Upper lobe of left lung (tissue), 6 donors: ENCODE measurements at places on chromosomes 5 and 9. TPM values are rescaled to one million over a fixed set of nuclear protein-coding genes. Genes with fewer than 3 reads are reported as not detected.

The TRMT10B gene
- 11.2 TPM for total RNA-seq

The PCDHB3 gene
- 1.4 TPM for total RNA-seq

The FAM81B gene
- total RNA-seq, result 3.7 TPM

The LECT2 gene
- total RNA-seq, result not detected

The CHD1 gene
- total RNA-seq, result 95.5 TPM

The INSL6 gene
- not detected for total RNA-seq

The C5 gene
- total RNA-seq, result 12.4 TPM

The CYSRT1 gene
- total RNA-seq, result 0.20 TPM

The DOCK8 gene
- 77.9 TPM for total RNA-seq

The CXCL14 gene
- 0.15 TPM for total RNA-seq

The PCDHGB2 gene
- 2.9 TPM for total RNA-seq

The GMCL2 gene
- total RNA-seq, result not detected

The GGTA1 gene
- 6.3 TPM for total RNA-seq

The EGFL7 gene
- total RNA-seq, result 161 TPM

The RANBP17 gene
- total RNA-seq, result 20.2 TPM

The WDR38 gene
- 23.1 TPM for total RNA-seq

The LRRC26 gene
- total RNA-seq, result 0.46 TPM

The PCDHGC4 gene
- 1.1 TPM for total RNA-seq

The SLC46A2 gene
- total RNA-seq, result 23.6 TPM

The ZFP2 gene
- 0.91 TPM for total RNA-seq

The UGT3A1 gene
- not detected for total RNA-seq

The TRIM7 gene
- 3.1 TPM for total RNA-seq

The TMEM215 gene
- total RNA-seq, result not detected

The GZMA gene
- 6.5 TPM for total RNA-seq

The PCDHB10 gene
- total RNA-seq, result 1.1 TPM

The C9orf43 gene
- 0.30 TPM for total RNA-seq

The TMEM174 gene
- total RNA-seq, result not detected

The STK32A gene
- total RNA-seq, result 2.7 TPM

The TAS2R1 gene
- total RNA-seq, result not detected

The FAM114A2 gene
- total RNA-seq, result 20.3 TPM

The TSLP gene
- not detected for total RNA-seq

The RNF14 gene
- 54.6 TPM for total RNA-seq

The DNM1 gene
- total RNA-seq, result 8.8 TPM

The AMBP gene
- total RNA-seq, result 4.0 TPM

The CCL21 gene
- total RNA-seq, result 7.3 TPM

The BTNL8 gene
- total RNA-seq, result 1.2 TPM

The CTXN3 gene
- not detected for total RNA-seq

The CCL28 gene
- 9.2 TPM for total RNA-seq
